Effector CD4-positive, alpha-beta T cell (primary cell): ENCODE measurements at places on chromosomes 3 and 15.

GRCh38 chr15:53979051-53979788, 979 bp downstream of the UNC13C start:
- DNase-seq, result no peak

DNA sequence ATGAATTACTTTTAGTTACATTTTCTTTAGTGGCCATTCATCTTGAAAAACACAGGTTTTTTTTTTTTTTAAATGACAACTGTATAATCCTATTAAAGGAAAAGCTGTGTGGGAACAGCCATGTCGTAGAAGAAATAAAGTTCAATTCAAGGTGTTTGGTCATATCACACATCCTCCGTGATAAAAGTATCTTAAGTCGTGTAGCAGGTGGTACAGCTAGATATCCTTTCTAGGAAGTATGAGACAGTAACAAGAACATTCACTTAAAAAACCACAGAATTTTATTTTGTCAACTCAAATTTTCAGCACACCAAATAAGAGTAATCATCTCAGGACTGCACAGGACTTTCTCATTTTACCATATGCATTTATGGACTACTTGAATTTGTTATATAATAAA, 16.1 kb downstream of the ZDHHC23 start:
- DNase-seq, result no peak

DNA sequence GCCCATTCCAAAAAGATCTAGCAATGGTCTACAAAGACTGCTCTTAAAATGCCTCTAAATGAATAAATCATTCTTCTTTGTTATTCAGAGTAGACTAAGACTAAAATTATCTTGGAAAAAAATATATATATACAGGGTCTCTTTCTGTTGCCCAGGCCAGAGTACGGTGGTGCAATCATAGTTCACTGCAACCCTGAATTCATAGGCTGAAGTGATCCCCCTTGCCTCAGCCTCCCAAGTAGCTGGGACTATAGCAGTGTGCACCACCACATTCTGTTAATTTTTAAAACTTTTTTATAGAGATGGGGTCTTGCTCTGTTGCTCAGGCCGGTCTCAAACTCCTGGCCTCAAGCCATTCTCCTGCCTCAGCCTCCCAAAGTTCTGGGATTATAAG, 18.7 kb downstream of the WWTR1 start:
- DNase-seq, result no peak

- DNase-seq, result no peak
Observed at GRCh38 chr3:114686621-114687020, 392.8 kb downstream of the TIGIT start.

DNA sequence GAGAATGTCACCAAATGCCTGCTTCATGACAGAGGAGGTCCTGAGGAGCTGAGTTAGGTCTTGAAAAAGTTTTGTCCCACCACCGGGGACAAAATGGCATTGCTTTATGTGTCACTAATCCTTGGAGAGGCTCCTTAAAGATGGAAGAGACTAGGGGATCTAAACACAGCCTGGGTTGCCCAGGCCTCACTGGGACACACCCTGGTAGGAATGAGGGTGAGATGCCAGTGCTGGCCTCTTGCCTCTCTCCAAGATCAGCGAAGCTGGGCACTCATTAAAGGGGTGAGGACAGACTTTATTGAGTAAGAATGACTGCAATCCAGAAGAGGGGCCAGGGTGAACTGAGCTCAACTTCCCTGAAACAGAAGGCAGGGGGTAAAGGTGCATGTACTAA, 58.5 kb upstream of the KLF13 start:
- no peak for DNase-seq

DNA sequence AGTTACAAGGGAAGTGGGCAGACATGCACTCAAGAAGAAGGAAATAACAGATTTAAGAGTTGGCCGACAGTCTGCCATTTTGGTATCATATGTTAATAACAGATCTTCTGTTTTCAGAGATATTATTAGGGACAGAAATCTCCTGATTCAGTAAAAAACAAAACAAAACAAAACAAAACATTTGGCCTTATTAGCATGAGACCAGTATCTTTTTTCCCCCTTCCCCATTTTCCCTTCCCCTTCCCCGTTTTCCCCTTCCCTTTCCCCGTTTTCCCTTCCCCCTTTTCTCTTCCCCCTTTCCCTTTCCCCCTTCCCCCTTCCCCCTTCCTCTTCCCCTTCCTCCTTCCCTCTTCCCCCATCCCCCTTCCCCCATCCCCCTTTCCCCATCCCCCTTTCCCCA, 39.4 kb downstream of the BBS4 start:
- no peak for DNase-seq

DNA sequence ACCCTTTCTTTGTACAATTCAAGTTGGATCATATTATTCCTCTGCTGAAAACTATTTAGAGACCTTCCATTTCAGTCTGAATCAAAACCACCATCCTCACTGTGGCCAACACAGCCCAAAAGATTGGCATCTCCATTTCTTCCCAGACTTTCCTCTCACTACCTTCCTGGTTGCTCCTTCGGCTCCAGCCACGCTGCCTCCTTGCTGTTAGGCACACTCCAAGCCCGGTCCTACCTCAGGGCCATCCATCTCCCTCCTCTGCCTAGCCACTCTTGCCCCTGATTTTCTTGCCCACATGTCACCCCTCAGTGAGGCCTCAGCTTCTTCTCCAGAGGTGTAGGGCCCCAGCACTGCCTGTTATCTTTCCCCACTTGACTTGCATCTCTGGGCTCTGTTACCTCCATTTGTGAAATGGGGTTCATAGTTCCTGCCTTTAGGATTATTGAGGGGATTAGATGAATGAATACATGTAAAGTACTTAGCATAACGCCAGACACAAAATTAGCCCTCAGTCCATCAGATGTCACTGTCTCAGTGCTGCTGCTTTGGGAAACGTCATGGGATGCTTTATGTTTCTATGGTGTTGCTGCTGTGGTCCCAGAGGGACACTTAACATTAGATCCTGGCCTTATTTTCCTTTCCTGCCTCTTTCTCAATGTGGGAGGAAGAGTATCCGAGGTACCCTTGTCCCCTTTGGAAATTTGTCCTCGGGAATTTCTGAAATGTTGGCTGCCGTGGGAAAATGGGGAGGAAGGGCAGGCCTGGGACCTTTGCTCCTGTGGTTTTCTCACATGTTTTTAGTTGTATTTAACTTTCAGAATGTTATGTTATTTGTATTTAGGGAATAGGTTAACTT, 31.3 kb downstream of the SNRK start:
- DNase-seq, result no peak

DNA sequence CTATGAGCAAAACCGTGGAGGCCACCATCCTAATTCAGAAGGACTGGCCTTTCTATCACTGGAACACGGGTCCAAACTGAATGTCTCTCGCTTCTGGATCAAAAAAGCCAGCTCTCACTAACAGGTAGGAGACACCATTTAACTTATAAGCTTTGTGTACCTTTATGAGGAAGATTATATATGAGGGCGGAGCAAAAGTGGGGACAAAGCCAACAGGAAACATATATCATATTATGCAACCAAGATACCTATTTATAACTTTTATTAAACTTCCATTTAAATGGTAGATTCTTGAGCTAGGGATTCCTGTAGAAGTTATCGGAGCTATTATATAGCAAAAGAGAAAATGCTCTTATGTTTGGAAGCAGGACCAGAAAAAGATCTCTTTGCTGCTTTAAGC, 78.4 kb downstream of the IGF2BP2 start:
- no peak for DNase-seq

DNA sequence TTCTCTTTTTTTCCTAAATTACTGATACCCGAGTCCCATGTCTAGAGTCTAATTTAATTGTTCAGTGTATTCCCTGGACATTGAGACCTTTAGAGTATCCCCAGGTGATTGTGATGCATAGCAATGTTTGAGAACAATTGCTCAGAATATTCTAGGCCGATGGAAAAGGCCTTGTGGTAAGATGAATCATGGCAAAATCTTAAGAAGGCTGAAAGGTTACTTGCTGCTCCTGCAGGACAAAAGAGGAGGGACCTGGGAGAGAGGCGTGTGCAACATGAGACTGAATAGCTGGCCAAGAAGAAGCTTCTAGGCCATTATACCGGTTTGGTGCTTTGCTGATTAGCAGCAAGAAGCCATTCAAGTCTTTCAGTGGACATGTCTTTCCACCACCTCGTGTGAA, 256.6 kb downstream of the ROBO2 start:
- no peak for DNase-seq

GRCh38 chr3:160217675-160218074, 7.5 kb upstream of the C3orf80 start:
- DNase-seq, result no peak

GRCh38 chr15:40379853-40380252, 2.7 kb upstream of the KNSTRN start:
- no peak for DNase-seq

GRCh38 chr3:48478626-48479555, 25.1 kb downstream of the SHISA5 start:
- DNase-seq, result peak; percentile 49

- no peak for DNase-seq
Observed at GRCh38 chr15:56648311-56648710, 85.0 kb downstream of the ZNF280D start.

DNA sequence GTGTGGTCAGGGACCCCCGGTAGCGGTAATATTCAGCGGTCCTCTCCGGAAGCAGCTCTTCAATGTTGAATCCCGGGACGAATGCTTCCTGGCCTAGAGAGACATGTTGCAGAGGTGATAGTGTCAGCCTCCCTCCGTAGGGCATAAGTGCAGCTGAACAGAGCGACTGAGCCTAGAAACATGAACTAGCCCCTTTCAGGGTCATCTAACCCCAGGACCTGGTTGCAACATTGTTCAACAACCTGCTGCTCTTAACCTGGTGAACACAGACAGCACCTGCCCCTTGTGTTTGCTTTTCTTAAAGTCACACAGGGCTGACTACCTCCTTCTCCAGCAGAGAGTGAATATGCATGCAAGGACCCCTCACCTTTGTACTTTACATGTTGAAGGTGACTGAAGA, 41.3 kb downstream of the CA12 start:
- DNase-seq, result no peak

- DNase-seq, result no peak
Observed at GRCh38 chr3:171528102-171528501, 67.9 kb upstream of the TNIK start.

GRCh38 chr3:177813322-177813721, 616.0 kb upstream of the TBL1XR1 start:
- DNase-seq, result no peak

DNA sequence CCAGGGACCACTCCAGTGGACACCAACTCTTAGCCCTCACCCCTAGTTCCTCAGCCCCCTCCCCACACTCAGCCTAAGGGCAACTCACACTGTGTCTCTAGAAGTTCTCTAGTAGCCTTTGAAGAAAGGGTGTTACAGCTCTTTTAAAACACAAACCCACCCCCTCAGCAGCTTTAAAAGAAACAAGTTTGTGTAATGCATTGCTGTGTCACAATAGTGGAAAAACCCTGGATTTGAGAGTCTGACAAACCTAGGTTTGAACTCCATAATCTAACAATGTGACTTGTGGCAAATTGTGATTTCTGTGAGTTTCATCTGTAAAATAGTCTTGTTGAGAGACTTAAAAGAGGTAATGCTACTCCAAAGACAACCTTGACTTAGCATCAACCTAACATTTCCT, 54.0 kb downstream of the PLCH1 start:
- no peak for DNase-seq

DNA sequence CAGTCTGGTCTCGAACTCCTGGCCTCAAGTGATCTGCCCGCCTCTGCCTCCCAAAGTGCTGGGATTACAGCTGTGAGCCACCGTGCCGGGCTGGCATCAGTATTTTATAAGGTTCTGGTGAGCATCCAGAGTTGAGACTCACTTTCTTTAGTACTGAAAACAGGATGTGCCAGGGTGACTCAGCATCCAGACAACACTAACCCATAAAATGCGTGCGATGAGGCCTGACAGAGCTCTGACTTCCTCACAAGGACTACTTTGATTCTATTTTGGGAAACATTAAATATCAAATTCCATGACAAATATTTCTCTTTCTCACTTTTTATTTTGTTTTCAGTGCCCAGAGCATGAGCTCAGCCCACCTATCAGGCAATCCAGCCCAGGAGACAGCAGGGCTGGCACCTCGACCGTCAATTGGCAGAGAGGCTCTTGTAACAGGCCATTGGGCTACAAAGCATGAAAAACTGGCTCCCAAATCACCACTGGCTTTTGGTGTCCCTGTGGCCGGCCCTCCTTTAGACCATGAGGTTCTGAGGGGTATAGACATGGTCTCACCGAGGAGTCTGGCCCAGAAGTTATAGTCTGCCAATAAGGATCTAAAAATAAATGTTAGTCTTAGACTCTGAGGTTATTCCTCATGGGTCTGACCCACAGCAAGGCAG, 75.0 kb downstream of the FEM1B start:
- DNase-seq, result no peak

- no peak for DNase-seq
Observed at GRCh38 chr15:71599418-71600151, 210.8 kb upstream of the NR2E3 start.

DNA sequence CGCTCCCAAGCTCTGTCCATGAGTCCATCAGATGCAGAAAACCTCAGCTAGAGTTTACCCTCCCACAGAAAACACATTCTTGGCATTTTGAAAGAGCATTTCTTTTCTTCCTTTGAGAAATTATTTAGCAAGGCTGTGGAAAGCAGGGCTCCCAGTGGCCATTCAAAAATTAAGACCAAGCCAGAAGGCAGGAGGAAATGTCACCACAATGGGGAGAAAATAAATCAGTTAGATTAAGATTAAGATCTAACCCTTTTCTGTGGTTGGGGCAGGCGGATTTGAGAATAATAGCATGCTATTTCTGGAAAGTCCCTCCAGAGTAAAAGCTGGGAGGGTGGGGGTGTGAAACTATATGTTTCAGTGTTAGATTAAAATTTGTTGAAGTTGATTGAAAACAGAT, 20.2 kb downstream of the LRIG1 start:
- DNase-seq, result peak; percentile 19

DNA sequence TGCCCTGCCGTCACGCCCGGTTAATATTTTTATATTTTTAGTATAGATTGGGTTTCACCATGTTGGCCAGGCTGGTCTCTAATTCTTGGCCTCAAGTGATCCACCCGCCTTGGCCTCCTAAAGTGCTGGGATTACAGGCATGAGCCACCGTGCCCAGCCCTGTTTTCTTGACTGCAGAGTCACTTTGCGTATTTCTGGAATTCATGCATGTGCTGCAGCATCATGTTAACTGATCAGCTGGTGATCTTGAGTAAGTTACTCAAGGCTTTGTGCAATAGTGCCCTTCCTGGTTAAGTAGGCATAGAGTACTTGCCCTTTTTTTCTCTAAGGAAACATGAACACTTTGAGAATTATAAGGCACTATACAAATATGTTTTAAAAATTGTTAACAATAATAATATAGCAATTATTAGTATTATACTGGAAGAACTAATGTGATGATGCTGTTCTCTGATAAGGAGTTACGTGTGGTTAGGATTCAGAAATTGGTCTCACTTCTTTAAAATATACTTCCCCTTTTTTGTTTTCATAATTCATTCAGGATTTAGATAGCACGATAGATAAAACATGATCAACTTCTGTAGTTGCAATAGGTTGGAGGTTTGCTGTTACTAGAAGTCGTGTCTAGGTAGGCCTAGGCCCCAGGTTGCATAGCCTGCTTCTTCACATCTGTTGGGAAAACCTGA, 33.6 kb downstream of the GPR171 start:
- DNase-seq, result no peak

- DNase-seq, result no peak
Observed at GRCh38 chr3:14439501-14440167, 37.2 kb downstream of the SLC6A6 start.
